ENCODE measurements at places on chromosomes 12 and 14. TPM values are rescaled to one million over a fixed set of nuclear protein-coding genes. Genes with fewer than 3 reads are reported as not detected.

DNA sequence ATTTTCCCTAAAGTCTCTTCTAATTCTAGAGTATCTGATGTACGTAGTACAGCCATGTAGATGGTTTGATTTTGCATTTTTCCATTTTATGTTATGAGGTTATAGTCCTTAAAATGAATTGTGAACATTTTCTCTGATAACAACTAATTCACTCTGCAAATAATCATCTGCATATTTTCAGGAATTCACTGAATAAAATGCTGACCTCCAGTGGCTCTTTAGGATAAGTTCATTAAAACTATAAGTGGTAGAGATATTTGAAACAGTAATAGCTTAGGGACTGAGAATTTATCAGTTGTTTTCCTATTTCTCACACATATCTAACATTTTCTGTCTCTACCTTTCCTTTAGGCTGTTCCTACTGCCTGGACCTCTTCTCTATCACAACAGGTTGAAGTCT, 4.4 kb downstream of the MSRB3 start:
- DNase-seq, result no peak

DNA sequence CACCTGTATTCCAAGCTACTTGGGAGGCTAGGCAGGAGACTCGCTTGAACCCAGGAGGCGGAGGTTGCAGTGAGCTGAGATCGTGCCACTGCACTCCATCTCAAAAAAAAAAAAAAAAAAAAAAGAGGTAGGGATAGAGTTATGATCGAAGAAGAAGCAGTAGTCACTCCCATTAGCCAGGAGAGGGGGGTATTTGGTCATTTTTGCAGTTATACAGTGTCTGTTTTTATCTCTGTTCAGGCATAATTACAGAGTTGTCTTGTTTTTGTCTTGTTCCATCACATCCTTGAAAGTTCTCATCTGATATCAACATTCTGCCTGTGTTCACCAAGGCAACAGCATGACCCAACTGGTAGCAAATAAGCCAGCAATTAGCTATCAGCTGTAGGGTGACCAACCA, 98.5 kb upstream of the TMPO start:
- no peak for DNase-seq

DNA sequence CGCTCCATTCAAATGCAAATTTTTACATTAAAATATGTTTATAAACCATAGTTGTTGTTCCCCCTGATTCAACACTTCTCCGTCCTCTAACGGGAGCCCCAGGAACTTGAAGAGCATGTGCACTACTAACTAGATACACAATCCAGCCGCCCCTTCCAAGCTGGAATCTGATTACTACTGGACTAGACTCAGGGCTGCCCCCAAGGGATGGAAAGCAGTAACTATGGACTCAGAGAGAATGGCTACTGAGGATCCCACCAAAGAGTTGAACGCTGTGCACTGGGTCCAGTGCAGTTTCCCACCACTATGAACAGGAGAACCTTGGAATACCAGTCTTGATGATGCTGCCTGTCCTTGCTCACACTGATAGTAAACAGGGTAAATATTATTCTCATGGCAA, 48.6 kb upstream of the PCNX1 start:
- no peak for DNase-seq

- DNase-seq, result no peak
These were observed 64.4 kb upstream of the KICS2 start for GRCh38 chr12:64286521-64286920.

DNA sequence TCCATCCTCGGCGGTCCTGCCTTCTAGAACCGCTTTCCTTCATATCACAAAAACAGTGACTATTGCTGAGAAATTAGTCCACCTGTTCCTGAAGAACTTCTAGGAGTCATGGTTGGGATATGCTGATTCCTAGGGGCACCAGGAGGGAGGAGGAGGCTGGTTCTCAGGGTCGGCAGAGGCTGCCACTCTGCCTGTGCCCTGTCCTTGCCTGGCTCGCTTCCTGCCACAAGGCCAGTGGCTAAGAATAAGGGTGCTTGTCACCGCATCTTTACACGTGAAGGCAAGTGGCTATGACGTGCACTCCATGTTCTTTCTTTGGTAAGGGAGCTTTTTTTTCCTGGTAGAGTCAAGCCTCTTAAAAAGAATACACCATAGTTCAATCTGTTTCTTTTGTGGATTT, 18.7 kb upstream of the DGLUCY start:
- DNase-seq, result no peak

DNA sequence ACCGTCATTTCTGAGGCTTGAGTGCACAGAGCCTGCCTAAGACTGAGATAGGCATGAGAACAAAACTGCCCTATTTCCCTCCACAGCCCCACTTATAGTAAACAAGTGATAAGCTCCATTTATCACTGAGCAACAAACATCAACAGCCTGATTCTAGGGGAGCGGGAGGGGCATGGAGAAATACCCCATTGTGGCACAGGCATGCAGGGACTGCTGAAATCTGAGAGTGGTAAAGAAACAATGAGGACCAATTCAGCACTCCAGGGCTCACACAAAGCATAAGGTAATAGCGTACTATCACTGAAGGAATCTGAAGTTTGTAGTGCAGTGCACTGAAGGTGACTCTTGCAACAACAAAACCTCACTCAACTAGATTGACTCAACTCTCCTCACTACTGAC, 186.7 kb downstream of the ANO2 start:
- DNase-seq, result no peak

Gene ZNF140
- total RNA-seq, result 15.5 TPM

Gene LRFN5
- 1.4 TPM for total RNA-seq

Gene HOXC6
- total RNA-seq, result 0.70 TPM

Gene KRT84
- total RNA-seq, result not detected

Gene GPR68
- total RNA-seq, result 3.7 TPM

Gene HOXC13
- not detected for total RNA-seq

Gene P2RX2
- not detected for total RNA-seq
